Astrocyte (in vitro differentiated cells and primary cell): ENCODE measurements at places on chromosomes 4 and X.
A peak's percentile ranks its signal among the peaks of the same experiment; 100 is the strongest.

GRCh38 chrX:153801669-153802068 lies 7.2 kb downstream of the SSR4 start:
- DNase-seq = no peak

DNA sequence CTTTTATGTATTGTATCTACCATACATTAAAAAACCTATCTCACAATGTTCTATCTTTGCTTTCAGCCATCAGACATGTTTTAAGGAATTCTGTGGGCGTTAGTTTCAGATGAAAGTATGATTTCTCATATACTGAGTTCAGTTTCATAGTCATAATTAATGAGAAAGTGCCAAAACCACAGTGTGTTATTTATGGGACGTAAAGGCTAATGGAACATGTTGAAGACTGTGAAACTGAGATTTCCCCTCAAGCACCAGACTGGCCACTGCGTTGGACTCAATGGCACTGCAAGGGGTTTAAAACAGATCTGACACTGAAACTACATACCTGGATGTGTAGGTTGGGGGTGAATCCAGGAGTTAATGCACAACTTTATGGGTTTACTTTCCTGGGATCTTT lies 32.0 kb downstream of the F8 start:
- no peak for DNase-seq

- DNase-seq = peak; percentile 84
Observed at GRCh38 chrX:72620550-72621145, 48.0 kb upstream of the HDAC8 start.

- no peak for DNase-seq
Observed at GRCh38 chr4:140672416-140672815, 83.8 kb downstream of the TBC1D9 start.

GRCh38 chrX:151852294-151852693 lies 60.4 kb upstream of the MAGEA4 start:
- DNase-seq = no peak

- peak; percentile 38 for DNase-seq
Observed at GRCh38 chr4:141571362-141571761, 65.0 kb upstream of the IL15 start.

DNA sequence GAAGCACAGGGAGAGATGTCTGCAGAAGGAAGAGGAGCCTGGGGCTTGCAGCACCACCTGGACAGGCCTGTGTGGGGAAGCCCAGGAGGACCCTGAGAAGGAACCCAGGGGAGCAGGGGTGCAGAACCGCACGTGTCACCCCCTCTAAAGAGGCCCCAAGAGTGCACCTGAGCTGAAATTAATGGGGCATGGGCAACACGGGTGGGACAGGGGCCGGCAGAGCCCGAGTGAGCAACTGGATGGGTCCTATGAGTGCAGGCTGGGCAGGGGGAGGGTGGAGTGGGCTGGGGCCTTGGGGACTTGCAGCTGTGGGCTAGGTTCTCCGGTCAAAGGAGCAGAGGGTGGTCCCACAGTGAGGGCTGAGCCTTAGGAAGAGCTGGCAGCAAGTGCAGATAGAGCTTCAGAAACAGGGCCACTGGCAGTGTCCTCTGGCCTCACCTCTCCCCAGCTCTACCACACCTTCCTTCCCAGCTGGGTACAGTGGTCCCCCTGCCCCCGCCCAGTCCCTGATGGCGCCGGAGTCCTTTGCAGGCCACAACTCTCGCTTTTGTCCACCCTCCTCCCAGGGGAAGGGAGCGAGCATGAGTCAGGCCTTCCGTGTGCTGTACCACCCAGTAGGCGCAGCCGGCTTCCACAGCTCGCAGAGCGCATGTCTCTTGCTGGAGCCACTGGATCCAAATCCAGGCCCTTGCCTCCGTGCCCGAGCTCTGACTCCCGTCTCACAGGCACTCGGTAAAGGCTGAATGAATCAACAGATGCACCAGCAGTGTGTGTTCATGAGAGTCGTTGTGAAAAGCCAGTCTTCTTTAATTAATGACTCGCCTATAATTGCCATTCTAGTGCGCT lies 131.6 kb downstream of the HMX1 start:
- no peak for DNase-seq

DNA sequence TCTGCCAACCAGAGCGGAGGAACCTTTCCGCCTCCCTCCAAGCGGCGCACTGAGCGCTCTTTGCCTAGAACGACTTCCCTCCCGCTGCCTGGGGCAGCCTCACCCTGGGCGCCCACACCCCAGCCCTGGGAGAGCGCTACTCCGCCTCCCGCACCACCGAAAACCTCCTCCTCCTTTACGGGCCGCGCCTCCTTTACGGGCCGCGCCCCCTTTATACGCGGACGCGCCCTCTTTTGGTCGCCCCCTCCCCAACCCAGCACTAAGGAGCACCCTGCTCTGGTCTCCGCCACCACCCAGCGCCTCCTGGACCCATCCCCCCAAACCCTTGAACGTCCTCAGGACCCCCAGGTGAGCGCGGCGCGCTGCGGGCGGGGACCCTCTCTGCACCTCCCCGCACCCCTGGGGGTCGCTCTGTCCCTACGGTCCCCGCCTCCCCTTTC lies 586 bp upstream of the NSG1 start:
- no peak for DNase-seq

DNA sequence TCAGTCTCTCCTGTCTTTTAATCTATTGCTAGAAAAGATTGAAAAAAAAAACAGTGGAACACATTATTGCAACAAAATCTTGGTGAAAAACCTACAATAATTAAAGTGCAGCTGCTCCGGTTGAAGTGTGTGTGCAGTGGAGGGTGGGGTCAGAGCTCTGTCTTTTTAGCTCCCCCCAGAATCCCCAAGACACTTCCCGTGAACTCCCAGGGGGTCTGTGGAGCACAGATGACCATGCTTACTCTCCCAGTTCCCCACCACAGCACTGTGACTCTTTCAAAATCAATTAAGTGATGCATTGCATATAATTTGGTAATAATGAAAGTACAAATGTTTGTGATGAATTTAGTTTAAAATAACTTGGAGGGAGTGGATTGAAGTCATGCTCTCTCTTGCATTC lies 15.7 kb upstream of the SLC10A4 start:
- DNase-seq = no peak

GRCh38 chr4:173503330-173504180 lies 26.5 kb downstream of the HAND2 start:
- no peak for DNase-seq

GRCh38 chrX:139828830-139829229 lies 104.0 kb downstream of the ATP11C start:
- DNase-seq = no peak

GRCh38 chr4:153453402-153453801 lies 12.8 kb upstream of the TMEM131L start:
- DNase-seq = no peak

GRCh38 chr4:118936406-118936805 lies 47.8 kb downstream of the SYNPO2 start:
- DNase-seq = no peak

DNA sequence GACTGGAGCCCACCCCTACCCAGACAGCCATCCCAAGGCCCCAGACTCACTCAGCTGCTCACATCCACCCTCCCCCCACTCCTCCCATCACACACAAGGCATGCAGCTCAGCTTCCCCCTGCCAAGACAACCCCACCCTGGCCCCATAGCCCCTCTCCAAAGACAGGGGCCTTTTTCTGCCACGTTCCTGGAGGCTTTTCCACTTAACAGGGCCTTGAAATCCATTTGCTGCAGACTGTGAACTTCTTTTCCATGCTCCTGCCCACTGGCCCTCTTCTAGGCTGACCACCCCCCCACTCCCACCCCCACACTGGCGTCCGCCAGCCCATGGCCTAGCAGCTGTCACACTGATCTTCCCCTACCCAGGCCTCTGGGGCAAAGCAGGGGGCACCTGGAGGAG lies 76.0 kb downstream of the PJA1 start:
- no peak for DNase-seq

DNA sequence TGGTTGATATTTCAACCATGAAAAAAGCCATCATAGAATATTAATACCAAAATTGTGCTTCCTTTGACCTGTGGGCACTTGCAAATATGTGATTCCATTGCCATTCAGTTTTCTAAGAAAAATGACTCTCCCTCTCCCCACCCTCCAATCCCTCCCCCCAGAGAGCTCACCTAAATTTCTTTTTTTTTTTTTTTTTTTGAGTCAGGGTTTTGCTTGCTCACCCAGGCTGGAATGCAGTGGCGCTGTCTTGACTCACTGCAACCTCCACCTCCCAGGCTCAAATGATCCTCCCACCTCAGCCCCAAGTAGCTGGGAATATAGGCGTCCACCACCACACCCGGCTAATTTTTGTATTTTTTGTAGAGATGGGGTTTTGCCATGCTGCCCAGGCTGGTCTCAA lies 47.0 kb downstream of the SNX25 start:
- peak; percentile 76 for DNase-seq

- DNase-seq = peak; percentile 63
Observed at GRCh38 chr4:95507147-95507546, 41.6 kb downstream of the UNC5C start.

GRCh38 chr4:110480031-110480549 lies 4.1 kb downstream of the ENPEP start:
- peak; percentile 96 for DNase-seq

DNA sequence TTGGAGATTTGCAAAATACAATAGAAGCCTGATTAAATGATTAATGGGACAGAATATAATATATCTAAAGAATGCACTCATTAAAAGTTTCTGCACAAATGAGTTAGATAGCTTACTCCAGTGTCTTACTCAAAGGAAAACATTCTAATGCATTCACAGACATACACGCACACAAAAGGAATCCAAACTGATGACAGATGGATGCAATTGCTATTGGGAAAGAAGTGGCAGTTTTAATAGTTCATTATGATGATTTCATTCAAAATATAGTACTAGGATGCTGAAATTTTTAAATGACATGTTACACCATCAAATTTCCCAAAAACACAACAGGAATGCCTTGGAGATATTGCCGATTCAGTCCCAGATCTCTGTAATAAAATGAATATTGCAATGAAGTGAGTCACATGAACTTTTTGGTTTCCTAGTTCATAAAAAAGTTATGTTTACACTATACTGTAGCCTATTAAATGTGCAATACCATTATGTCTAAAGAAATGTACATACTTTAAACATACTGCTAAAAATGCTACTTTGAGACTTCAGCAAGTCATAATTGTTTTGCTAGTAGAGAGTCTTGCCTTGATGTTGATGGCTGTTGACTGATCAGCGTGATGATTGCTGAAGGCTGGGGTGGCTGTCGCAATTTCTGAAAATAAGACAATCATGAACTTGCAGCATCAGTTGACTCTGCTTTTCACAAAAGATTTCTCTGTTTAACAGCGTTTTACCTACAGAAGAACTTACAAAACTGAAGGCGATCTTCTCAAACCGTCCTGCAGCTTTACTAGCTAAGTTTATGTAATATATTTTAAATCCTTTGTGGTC lies 45.6 kb downstream of the BBS12 start:
- peak; percentile 93 for DNase-seq

DNA sequence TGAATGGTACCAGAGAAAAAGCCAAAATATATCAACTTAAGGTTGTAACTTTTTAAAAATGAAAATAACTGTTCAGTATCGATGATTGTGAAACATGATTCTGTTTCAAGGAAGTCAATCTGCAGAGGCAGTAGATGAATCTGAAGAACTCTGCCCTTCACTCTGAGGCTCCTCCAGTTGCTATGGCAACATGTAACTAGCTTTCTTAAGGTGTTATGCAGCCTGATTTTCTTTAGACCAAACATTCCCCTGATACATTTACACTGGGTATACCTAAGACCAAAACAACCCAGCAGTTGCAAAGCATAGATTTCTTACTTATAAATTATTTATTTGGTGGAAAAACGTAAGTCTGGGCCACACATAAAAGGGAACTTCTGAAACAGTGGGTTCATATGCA lies 133.6 kb upstream of the RASGEF1B start:
- no peak for DNase-seq

GRCh38 chrX:24561121-24561520 lies 86.0 kb downstream of the PCYT1B start:
- DNase-seq = no peak

DNA sequence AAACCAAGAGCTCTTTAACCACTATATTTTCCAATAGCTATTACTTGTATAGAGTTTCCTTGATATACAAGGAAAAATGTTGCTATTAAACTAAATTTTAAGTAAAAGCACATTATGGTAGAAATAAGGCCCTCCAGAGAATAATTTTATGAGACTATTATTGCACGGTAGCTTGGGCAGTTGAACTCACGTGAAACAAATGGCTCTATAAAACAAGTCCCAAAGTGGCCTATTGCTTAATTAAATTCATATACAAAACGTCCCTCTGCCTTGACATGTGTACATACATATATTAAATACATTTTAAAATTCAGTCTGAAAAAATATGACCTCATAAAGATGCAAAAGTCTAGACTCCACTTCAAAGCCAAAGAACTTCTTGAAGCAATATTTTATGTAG lies 582.2 kb downstream of the CENPC start:
- no peak for DNase-seq

- no peak for DNase-seq
Observed at GRCh38 chr4:98505992-98506391, 152.4 kb downstream of the TSPAN5 start.
